ENCODE measurements at places on chromosomes 11 and 22.

GRCh38 chr11:118212131-118212725 lies 12.6 kb downstream of the JAML start:
- DNase-seq = no peak

GRCh38 chr11:125525303-125525702 lies 29.2 kb upstream of the FEZ1 start:
- DNase-seq = no peak

DNA sequence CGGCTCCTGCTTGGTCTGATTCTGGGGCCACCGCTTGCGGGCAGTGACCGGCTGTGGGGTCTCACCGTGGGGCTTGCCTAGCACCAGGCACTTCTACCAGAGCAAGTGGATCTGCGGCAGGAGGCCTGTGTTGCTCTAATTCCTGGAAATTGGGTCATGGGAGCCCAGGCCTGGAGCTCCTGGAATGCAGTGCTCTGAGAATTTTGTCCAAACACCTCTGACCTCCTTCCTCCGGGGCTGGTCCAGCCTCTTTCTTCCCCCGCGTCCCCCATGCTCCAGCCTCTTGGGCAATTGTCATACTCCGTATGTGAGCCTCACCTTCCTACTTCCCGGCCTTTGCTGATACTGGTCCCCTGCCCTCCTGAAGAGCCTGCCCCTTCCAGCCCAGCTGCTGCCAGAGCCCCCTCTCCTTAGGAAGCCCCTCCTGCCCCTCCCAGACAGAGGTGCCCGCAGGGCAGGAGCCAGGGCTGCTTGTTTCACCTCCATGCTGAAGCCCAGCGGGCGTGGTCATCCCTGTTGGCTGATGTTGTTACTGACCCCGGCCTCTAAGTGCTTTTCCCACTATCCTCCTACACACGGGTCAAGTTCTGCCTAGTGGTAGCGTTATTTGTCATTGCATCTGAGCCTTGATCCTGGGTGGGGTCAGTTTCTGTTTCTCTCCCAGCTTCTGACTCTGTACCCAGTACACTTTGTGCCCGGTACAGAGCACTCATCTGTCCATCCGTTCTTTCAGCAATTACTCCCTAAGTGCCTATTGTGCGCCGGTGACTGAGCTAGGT lies 9.6 kb downstream of the MGAT3 start:
- no peak for DNase-seq

- no peak for DNase-seq
Measured at GRCh38 chr22:19799322-19800190, 39.0 kb downstream of the TBX1 start.

- DNase-seq = no peak
Measured at GRCh38 chr11:118547132-118547531, 16.1 kb downstream of the TMEM25 start.

DNA sequence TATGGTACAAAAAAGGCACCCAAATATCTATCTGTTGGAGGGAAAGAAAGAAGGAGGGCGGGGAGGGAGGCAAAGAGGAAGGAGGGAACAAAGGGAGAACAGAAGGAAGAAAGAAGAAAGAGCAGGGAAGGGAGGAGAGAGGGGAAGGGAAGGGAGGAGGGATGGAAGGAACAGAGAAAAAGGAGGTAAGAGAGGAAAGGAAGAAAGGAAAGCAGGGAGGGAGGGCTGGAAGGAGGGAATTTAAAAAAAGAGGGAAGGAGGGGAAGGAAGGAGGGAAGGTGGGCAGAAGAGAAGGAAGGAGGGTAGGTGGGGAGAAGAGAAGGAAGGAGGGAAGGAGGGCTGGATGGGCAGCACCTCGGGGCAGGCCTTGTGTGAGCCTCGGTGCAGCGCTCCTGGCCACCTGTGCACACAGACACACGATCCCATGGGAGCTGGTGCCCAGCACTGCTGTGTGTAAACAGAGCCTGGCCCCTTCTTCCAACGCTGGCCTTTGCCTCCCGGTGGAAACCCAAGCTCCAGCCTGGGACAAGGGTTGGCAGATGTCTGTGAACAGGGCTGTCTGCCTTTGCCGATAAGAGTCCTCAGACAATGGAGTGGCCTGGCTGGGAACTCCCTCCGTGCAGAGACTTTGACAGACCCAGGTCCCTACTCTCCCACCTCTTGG lies 23.2 kb downstream of the SMIM38 start:
- DNase-seq = no peak

- peak; percentile 36 for DNase-seq
Measured at GRCh38 chr22:38981992-38982927, at the start of gene APOBEC3B. Gene APOBEC3B (plus strand): TSS chr22:38982347. CDS start chr22:38982454, 107 bp downstream.

DNA sequence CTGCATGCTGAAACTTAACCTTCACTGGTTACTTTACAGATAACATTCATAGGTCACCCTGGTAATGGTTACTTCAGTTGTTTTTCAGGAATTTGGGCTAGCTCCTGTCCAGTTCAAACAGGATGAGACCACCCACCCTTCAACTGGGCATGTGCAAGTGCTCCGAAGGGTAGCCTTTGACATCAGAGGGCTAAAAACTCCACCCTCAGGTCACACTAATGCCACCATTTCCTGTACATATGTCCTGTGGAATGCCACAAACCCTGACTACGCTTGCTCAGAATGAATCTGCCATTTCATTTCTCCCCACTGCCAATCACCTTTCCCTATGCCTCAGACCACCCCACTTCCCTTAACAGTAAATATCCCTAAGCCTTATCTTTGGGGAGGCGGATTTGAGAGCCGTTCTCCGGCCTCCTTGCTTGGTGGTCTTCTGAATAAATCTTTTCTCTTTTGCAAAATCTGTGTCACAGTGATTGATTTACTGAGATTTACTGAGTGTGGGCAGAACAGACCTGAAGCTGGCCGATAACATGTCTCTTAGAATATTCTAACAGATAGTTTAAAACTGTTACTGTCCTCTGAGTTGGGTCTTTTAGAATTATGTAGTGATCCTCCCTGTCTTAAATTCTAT lies 25.4 kb upstream of the FXYD2 start:
- no peak for DNase-seq

DNA sequence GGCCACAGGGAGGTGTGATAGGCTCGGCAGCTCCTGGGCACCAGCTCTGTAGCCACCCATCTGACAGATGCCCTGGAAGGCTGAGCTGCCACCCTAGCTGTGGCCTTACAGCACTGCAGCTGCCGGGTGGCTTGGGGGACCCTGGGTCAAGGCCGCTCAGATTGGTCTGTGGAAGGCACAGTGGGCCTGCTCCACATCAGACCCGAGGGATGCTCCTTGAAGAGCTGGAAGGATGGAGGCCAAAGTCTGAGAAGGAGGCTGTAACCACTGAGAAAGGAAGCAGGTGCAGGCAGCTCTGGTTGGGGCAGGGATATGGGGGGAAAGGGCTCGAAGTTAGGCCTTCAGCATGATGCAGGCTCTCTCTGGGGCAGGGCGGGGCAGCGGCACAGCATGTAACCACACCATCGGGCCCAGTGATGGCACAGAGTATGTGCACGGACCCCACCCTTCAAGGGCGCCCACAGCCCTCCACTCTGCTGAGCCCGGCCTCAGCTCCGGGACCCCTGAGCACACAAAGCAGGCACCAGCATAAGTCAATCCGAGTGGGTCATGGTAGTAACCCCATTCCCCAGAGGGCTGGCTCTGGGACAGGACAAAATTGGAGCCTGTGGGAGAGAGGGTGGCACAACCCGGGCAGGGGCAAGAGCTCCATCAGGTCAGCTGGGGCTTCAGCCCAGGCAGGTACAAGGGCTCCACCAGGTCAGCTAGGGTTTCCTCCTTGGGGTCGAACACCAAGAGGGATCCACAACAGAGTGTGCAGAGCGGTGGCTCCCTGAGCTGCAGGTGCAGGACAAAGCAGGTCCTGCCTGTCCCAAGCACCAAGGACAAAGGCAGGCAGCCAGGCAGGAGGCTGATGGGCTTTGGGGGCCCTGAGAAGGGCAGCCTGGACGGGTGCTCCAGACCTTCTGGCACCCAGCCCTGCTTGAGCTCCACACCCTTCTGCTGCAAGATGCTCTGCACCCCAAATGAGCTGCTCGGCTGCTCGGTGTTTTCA lies 1511.1 kb downstream of the BRD1 start:
- no peak for DNase-seq

- no peak for DNase-seq
Measured at GRCh38 chr11:99117603-99118002, 96.9 kb downstream of the CNTN5 start.

GRCh38 chr11:79269611-79270307 lies 171.1 kb downstream of the TENM4 start:
- DNase-seq = no peak

- no peak for DNase-seq
Measured at GRCh38 chr11:131661132-131661531, 290.7 kb downstream of the NTM start.

GRCh38 chr11:61679893-61680621 lies at the start of gene DAGLA:
Gene DAGLA (plus strand): TSS chr11:61680391. CDS start chr11:61720156, 39,765 bp downstream.
- DNase-seq = peak; percentile 52

GRCh38 chr11:101889767-101890166 lies 25.0 kb upstream of the CEP126 start:
- no peak for DNase-seq

GRCh38 chr22:22882033-22882717 lies 5.4 kb upstream of the IGLL5 start:
- DNase-seq = no peak

DNA sequence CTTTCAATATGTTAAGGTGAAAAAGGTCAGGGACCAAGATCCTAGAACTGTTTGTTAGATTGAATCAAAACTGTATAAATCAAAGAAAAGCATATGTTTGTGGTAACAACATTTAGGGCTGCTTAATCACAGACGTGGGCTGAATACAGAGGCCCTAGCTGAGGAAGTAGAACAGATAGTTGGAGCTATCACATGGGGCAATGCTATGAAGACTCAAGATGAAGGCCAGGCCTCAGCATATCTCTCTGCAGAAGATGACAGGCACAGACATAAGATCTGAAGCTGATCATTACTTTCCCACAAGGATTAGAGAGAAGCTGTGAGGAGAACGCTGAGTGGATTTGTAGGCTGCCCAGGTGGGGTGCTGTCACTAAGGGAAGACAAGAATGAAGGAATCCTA lies 158.6 kb upstream of the CARD18 start:
- DNase-seq = no peak

DNA sequence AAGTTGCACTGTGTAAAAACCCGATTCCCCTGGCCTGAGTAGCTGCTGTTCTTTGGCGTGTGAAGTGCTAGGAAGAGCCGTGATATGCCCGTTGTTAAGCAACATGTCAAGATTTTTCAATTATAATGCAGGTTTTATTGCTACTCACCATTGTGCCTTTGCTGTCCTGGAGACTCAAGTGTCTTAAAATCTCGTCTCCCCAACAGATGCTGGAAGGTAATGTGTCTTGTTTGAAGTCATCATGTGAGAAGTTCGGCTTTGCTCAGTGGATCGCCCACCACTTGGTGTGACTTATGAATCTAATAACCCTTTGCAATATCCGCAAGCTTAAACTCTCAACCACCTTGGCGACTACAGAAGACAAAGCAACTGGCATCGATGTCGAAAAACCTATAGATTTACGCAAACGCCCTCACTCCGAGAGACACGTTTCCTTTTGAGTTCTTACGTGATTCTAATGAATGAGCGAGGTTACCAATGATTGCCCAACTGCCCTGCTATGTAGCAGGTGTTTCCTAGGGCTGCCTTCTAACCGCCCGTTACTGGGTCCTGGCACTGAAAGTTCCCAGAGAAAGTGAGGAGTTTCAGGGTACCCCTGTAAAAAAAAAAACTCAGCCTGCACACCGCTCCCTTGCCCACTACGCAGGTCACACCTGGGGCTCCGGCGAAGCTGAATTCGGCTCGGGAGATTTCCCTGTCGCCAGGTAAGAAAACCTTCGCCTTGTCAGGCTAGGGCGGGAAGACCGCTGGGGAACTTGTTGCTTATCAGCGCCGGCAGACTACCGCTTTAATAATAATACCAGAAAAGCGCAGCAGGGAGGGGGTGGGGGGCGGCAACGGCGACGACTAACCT lies 21.2 kb upstream of the BDNF start:
- no peak for DNase-seq

All from stimulated activated CD4-positive, alpha-beta T cell treated with anti-CD3 and anti-CD28 coated beads, Interleukin-15, amount 100 ng/mL, for 48 hours (primary cell).